ENCODE measurements at places on chromosomes 3 and 15.

- DNase-seq, result peak; percentile 24
Observed at GRCh38 chr15:74626752-74627692, 11.4 kb downstream of the CLK3 start.

- DNase-seq, result no peak
Observed at GRCh38 chr3:194132465-194133286, 3.3 kb upstream of the HES1 start.

- no peak for DNase-seq
Observed at GRCh38 chr15:54082836-54083492, 104.7 kb downstream of the UNC13C start.

DNA sequence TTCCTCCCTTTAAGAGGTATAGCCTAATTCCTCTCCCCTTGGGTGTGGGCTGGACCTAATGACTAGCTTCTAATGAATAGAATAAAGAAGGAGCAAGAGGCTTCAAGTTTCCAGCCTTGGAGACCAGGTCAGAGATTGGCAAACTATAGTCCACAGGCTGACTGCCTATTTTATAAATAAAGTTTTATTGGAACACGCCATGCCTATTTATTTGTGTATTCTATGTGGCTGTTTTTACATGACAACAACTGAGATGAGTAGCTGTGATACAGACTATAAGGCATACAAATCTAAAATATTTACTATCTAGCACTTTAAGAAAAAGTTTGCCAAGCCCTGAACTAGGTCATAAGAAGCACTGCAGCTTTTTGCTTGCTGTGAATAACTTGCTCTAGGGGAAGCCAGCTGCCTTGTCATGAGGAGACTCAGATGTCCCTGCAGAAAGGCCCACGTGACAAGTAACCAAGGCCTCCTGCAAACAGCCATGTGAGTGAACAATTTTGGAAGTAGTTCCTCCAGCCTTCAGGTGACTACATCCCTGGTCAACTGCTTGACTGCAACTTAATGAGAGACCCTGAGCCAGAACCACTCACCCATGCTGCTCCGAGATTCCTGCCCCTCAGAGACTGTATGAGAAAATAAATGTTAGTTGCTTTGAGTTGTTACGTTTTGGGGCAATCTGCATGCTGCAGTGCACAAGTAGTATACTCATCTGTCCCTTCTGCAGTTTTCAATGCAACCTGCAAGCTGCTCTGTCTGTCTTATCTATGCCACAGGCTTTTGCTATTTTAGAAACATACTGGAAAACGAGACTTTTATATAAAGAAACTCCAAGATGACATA lies 21.1 kb upstream of the MAP3K13 start:
- peak; percentile 21 for DNase-seq

DNA sequence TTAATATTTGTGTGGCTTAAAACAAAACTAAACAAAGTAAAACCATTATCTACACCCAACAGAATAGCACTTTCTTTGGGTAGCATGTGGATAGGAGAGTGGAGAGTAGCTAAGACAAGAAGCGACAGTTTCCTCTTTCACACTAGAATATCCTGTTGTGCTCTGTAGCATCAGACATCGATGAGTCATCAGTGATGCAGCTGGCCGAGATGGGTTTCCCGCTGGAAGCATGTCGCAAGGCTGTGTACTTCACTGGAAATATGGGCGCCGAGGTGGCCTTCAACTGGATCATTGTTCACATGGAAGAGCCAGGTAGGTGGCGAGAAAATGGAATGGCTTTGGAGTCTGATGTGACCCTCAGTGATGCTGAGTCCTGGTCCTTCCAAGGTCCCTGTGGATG lies 108.1 kb downstream of the USP13 start:
- no peak for DNase-seq

- DNase-seq, result no peak
Observed at GRCh38 chr15:73295630-73296286, 73.0 kb downstream of the HCN4 start.

DNA sequence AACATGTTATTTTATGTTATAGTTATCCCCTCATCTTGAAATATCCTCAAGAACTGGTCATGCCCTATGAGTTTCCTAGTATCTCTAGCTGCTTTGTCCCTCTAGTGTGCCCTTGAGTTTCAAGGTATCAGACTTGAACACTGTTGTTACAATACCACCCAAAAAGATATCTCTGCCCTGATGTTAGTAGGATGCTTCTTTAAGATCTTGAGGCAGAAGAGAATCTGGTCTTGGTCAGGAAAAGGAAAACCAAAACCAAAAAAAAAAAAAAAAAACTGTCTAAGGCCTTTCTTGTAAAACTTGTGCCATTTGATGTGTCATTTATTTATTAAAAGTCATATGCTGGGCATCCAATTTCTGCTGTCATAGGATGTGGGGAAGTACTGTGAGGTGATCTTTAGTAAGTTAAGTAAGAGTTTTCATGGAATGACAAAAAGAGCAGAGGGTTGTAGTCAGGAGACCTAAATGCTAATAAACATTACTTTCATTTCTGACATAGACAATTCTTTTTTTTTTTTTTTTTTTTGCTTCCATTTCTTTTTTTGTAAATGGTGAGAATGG lies 229.7 kb downstream of the NECTIN3 start:
- DNase-seq, result no peak

DNA sequence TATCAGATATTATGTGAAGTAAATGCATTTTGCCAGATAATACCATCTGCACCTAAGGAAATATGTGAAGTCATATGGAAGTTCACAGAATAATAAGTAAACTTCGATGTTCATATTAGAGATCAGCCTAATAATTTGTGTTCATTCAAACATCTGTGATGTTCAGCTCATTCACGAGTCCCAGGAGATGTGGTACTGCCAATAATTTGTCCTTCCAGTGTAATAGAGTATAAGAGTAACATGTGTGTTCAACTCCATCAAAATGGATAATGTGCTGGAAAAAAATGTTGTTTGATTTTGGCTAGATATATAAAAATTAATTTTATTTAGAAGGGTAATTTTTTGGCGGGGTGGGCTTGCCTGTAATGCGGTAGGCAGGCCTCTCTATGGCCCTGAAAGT lies 75.4 kb upstream of the ARL6 start:
- DNase-seq, result no peak

DNA sequence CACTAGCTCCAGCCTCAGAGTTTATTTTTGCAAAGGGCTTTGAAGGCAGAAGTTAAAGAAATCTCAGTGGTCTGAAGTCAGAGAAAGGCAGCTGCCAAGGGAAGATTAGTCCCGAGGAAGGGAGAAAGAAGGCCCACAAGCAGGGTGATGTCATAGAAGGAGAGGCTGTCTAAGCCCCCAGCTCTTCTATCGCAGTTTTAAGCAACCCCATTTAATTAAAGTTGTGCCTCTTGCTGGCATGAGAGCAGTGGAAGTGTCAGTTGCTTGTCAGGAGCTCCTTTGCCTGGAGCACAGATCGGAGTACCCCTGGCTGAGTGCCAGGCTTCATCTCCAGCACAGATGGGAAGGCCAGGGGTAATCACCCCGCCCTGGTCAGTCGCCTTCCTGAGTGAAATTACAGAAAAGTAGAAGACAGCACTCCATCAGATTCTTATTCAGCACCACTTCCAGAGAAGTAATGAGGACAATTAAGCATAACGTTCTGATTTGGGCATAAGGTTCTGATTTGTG lies 530.7 kb downstream of the EPHB1 start:
- no peak for DNase-seq

GRCh38 chr3:139353920-139354556 lies 10.2 kb downstream of the MRPS22 start:
- peak; percentile 42 for DNase-seq

DNA sequence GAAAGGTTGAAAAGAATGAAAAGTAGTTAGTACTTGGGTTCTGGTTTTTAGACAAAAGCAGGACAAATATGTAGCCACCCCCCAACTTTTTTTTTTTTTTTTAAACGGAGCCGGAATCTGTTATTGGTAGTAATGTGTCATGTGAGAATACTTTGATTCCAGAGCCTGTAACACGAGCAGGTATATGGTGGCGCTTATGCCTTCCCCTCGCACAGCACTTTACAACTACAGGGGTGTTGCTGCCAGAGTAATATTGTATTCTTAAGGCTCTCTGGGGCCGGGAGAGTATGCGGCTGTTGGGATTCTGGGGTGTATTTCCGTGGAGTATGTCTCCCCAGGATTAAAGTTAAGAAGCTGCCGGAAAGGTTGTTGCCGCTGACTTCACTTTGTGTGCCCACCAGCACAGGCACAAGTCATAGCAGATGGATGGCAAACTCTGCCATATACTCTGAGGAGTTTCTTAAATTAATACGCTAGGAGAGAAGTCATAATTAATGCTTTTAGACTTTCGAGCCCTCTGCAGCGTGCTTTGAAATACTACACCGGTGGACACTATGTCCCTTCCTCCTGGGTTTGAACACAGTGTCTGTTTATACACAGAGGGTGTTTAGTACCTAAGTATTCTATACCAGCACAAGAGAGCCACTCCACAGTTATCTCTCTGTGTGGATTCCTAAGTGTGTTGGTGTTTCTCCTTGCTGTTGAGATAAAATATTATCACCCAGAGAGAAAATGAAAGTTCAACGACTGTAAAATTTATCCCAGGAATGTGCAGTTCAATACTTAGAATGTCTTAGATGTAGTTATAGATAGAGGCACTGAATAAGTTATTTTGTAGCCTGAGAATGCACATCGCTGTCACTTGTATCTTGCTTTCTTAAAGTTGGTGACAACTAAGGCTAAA lies 1.4 kb downstream of the MBNL1 start:
- no peak for DNase-seq

- DNase-seq, result no peak
Observed at GRCh38 chr3:27880969-27881892, 159.1 kb upstream of the EOMES start.

DNA sequence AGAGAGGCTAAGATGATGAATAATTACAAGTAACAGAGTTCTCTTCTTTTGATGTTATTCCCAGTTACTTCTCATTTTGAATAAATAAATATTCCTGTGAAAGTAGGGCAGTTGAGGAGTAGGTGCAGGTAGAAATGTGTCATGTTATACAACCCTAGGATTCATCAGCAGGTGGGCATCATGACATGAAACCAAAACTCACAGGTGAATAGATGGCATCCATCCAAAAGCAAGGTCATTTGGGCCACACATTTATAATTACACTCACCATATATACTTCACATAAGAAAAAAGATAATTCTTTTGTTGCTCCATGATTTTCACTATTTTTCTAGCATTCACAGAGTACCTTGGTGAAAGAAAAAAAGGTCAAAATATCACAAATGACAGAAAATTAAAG lies 273.6 kb downstream of the ZBBX start:
- no peak for DNase-seq
